Fibroblast of mammary gland (primary cell): ENCODE measurements at places on chromosomes 12 and 14.
A peak's percentile ranks its signal among the peaks of the same experiment; 100 is the strongest.

GRCh38 chr14:61640158-61641136, 54.9 kb upstream of the HIF1A start:
- no peak for DNase-seq

GRCh38 chr12:45655186-45655585, 74.3 kb upstream of the ARID2 start:
- DNase-seq: peak; percentile 24

GRCh38 chr14:99129211-99129696, 142.7 kb downstream of the BCL11B start:
- no peak for DNase-seq

DNA sequence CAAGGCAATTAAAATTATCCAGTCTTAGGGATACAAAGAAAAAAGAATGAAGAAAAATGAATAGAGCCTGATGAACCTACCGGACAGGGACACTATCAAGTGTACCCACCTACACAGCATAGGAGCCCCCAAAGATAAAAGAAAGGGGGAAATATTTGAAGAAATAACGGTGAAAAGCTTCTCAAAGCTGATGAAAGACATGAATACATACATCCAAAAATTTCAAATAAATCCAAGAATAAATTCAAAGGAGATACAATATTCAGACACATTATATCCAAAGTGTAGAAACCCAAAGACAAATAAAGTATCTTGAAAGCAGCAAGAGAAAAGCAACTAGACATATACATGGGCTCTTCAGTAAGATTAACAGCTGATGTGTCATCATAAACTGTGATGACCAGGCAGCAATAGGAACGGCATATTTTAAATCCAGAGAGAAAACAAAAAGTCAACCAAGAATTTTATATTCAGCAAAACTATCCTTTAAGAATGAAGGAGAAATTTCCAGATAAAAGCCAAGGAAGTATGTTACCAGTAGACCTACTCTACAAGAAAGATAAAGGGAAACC, 56.0 kb downstream of the CDK17 start:
- no peak for DNase-seq

- DNase-seq: no peak
These were observed 85.7 kb downstream of the SPPL3 start for GRCh38 chr12:120818416-120818815.

GRCh38 chr14:89000007-89000942, 175.8 kb downstream of the TTC8 start:
- peak; percentile 98 for DNase-seq

DNA sequence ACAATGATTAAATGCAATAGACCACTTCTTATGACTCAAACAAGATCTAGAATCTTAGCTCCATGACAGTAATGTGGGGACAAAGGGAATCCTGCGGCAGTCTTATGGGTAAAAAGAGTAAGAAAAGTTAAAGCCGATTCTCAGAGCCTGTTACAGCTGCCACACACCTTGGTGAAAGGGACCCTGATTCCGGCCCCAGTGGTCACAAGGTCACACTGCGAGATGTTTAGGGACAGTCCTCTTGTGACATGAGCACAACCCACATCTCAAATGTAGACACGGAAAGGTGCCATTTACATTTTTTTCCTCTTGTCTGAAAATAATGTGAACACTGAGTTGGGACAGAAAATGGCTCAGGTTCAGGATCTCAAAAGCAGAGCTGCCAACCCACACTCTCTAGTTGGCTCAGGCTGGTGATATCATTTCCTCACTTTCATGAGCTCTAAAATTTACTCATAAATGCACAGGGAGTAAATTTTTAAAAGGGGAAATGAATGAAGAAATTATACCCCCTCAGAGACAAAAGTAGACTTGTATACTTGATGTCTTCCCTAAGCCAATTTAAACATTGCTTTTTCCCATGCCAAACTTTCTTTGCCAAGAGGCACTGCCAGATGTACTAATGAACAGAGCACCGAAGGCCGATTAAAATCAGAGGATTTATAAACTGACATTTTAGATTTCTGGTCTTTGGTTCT, 113.1 kb upstream of the OVCH1 start:
- peak; percentile 38 for DNase-seq

GRCh38 chr12:77979597-77980250, 149.0 kb downstream of the NAV3 start:
- DNase-seq: peak; percentile 24

DNA sequence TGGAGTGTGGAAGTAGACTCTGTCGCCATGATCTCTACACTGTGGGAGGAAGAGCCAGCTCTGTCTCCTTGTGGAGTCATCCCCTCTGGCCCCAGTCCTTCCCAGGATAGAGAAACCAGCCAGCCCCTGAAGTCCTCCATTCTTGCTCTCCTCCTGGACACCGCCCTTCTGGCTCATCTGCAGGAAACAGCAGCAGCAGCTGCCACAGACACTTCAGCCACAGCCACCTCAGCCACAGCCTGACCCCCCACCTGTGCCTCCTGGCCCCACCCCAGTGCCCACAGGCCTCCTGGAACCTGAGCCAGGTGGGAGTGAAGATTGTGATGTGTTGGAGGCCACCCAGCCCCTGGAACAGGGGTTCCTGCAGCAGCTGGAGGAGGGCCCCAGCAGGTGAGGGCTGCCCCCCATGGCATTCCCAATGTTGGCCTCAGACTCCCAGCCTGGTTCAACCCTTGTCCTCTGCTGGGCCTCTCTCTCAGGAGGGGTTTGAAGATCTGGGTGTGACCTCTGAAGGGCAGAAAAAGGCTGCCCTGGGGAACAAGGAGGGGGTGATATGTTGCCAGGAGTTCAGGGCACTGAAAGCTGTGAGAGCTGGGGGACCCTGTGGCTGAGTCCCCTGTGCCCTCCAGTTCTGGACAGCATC, 10.5 kb downstream of the PRPF40B start:
- no peak for DNase-seq

DNA sequence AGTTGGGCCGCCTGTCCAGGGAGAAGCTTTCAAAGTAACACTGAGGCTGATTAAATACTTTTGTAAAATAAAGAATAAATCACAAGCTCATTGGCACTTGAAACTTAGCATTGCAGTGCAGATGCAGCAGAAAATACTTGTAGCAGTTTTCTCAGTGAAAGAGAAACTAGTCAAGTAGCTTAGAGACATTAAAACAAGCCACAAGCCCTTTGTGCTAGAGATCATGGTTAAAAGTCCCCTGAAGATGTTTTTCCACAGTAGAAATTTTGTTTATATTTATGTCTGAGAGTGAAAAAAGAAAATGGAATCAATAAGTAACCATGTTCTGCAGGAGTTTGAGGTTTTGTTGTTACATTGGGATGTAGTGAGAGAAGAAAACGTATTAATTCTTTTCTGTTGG, 5.9 kb downstream of the PSEN1 start:
- DNase-seq: no peak

DNA sequence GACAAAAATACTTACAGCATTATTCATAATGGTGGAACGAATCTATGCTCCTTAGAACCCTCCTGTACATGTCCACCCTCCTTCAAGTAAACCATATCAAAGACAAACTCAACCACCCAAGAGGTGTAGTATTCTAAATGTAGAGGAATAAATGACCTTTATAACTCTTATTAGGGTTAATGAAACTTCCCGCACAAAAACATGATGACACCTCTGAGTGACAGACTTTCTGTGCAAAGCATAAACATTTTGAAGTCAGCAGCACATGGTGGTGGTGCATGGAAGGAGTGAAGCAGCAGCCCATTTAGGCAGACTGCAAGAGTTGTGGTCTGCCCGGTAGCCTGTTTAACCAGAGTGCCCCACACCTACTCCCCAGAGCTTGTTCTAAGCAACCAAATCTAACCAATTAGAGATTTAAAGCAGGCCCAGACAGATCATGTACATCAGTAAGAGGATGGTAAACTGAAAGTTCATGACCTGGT, 615 bp upstream of the ASB8 start:
- DNase-seq: no peak

GRCh38 chr12:77954206-77954555, 123.5 kb downstream of the NAV3 start:
- DNase-seq: peak; percentile 52

GRCh38 chr14:30985796-30986195, 39.7 kb upstream of the AP4S1 start:
- no peak for DNase-seq
